ENCODE measurements at places on chromosomes 6 and 20.

DNA sequence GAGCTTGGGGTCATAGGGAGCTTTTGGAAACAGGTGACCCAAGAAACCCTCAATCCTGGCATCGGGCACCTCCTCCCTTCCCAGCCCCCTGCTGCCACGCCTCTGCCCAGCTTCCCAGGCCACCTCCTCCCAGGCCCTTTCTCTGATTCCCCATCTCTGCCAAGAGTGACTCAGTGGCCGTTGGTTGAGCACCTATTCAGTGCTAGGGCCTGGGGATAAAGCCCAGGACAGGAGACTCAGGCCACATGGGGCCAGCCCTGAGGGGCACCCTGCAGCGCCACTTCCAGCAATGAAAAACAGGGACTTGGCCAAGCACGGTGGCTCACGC lies 110.1 kb downstream of the ASXL1 start:
- DNase-seq, result no peak

DNA sequence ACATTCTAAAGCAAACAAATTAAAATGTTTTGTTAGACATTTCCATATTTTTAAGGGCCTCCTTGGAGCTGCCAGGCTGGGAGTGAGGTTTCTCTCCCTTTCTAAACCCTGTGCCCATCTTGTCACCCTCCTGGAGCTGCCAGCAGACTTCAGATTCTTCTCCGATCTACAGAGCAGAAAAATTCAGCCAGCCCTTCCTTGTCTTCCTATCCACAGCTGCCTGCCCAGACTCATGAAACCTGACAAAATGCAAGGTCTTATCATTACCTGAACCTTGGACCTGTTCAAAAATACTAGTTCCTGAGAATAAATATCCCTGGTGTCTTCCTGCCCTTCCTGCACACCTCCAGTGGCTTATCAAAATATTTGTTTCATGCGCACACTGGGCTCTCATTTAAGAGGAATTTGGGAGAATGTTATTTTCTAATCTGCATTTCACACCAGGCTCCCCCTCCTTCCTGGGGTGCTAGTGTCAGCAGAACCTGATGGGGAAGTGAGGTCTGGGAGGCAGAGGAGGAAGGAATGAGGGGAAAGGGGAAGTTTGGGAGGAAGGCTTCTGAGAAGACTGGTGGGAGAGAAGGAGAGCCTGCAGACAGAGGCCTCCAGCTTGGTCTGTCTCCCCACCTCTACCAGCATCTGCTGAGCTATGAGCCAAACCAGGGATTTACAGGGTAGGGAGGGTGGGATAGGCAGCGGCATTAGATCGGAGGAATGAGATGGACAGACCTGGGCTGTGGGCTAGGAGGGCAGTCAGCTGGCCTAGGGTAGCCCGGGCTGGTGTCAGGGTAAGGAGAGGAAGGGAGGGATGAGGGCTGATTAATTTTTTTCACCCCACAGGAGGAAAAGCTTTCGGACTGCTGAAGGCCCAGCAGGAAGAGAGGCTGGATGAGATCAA lies at the start of gene AIF1:
TSS of gene AIF1 (plus strand) at position 551 of the 895 bp plus-strand sequence. CDS start at position 647, 96 bp downstream.
- no peak for DNase-seq

- DNase-seq, result no peak
Observed at GRCh38 chr20:24993337-24994185, 1.0 kb upstream of the APMAP start.

GRCh38 chr6:113597231-113597583 lies 259.9 kb upstream of the MARCKS start:
- DNase-seq, result no peak

GRCh38 chr6:89204096-89204495 lies 13.1 kb downstream of the GABRR1 start:
- DNase-seq, result no peak

GRCh38 chr6:35691027-35691824 lies 2.5 kb upstream of the FKBP5 start:
- DNase-seq, result no peak

DNA sequence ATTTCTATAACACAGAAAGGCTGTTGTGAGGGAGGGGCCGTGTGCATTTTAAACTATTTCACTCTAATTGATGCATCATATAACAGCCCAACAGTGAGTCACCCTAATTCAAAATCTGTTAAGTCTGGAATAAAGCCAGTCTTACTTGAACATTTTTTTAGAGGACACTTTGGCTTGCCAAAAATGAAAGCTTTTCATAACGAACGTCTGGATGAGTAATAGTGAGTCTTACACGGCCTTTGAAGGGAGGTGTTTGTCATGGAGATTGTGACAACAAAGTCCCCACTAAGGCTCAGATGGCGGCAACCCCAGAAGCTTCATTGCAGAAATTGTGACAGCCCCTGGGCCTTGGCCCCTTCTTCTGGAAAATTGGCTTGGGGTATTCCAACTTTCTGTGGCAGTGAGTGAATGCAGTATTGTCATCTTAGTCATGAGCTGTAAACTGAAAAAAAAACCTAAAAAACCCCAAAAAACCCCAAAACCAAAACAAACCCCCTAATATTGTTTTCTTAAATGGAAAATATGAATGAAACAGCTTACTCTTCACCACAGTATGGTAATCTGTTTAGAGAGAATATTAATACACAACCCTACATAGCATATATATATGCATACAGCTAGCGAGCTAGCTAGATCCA lies 92.6 kb upstream of the CLDN20 start:
- DNase-seq, result peak; percentile 20

- DNase-seq, result peak; percentile 25
Observed at GRCh38 chr6:27133281-27134227, 113.9 kb upstream of the PRSS16 start.

DNA sequence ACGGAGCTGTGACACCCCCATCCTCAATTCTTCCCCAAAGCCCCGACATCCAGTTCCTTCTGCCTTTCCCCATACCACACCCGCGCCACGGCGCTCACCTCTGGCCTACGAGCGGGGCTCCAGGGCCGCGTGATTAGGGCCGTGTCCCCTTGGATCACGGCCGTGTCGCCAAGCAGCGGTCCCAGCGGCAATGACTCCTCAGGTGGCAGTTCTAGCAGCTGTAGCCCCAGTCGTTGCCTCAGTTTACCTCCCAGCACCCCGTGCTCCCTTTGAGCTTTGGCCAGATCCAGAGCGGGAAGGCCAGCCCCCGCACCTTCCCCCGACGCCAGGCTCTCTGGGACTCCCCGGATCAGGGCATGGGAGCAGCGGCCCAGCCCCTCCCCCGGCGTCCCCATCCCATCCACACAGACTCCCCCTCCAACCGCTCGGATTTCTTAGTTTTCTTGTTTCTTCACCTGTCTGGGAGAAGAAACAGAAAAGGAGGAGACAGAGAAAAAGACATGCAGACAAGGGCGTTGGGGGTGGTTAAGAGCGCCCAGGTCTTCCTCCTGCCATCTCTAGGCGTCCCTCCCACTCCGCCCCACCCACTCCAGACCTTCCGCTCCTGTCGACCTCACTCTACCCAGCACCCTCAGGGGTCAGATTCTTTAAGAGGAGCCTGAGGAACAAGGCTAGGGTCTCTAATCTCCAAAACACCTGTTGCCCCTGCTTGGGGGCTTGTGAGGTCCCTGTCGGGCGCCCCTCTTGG lies at the start of gene DDAH2:
TSS of gene DDAH2 (minus strand) at position 533 of the 748 bp plus-strand sequence. CDS start at position 395, 138 bp downstream.
- no peak for DNase-seq

All from GOT3 (cell line).